ENCODE measurements at places on chromosomes 13 and 19.

DNA sequence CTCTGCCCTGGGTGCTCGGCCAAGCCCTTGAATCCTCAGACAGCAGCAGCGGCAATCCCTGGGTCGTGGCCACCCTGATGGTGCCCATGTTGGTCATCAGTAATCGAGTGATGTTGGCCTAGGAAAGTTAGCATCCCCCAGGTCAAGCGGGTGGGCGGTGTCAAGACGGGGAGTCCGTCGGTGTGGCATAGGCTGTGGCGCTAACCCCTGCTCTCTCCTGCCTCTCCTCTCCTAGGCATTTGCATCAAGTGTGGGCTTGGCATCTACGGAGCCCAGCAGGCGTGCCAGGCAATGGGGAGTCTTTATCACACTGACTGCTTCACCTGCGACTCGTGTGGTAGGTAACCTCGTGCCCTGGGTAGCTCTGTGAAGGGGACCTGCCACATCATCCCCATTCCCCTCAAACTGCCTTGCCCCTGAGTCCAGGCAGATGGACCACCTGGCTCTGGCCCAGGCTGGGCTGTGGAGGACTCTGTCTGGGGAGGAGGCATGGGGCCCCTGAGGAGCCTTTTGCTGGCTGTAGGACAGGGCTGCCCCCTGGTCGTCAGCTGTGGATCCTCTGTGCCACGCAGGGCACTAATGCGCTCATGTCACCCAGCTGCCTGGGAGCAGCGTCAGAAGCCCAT lies 8.7 kb downstream of the WTIP start:
- peaks cover 6% of the 10 kb centered on the region for H3K36me3 ChIP-seq
- H3K4me1 ChIP-seq: peaks cover 6% of the 10 kb centered on the region
- no peak for DNase-seq
- no peak overlapping the region for H3K4me3 ChIP-seq
- no peaks in the 10 kb centered on the region for H3K27me3 ChIP-seq

- DNase-seq: no peak
- peaks cover 11% of the 10 kb centered on the region for H3K4me1 ChIP-seq
Measured at GRCh38 chr19:14187561-14187960, 18.4 kb downstream of the ADGRL1 start.

- H3K4me3 ChIP-seq: no peak overlapping the region
- no peak overlapping the region for H3K27ac ChIP-seq
- H3K27me3 ChIP-seq: no peaks in the 10 kb centered on the region
- peaks cover 7% of the 10 kb centered on the region for H3K4me1 ChIP-seq
- no peak for DNase-seq
Measured at GRCh38 chr19:1953441-1954094, 12.6 kb downstream of the CSNK1G2 start.

GRCh38 chr19:45769821-45770191 lies 754 bp upstream of the SIX5 start:
- DNase-seq: no peak
- H3K27ac ChIP-seq: peak overlapping the region; percentile 98
- H3K36me3 ChIP-seq: no peaks in the 10 kb centered on the region
- H3K27me3 ChIP-seq: no peaks in the 10 kb centered on the region
- H3K4me1 ChIP-seq: peaks cover 11% of the 10 kb centered on the region

- H3K36me3 ChIP-seq: no peaks in the 10 kb centered on the region
- H3K4me3 ChIP-seq: no peak overlapping the region
- peaks cover 3% of the 10 kb centered on the region for H3K27me3 ChIP-seq
- H3K27ac ChIP-seq: no peak overlapping the region
- no peaks in the 10 kb centered on the region for H3K4me1 ChIP-seq
Measured at GRCh38 chr13:95660981-95661581, 15.9 kb upstream of the DNAJC3 start.

- DNase-seq: no peak
- H3K4me3 ChIP-seq: peak overlapping the region; percentile 76
- H3K27ac ChIP-seq: peak overlapping the region; percentile 39
- H3K27me3 ChIP-seq: peaks cover 7% of the 10 kb centered on the region
- no peaks in the 10 kb centered on the region for H3K36me3 ChIP-seq
Measured at GRCh38 chr13:99724633-99725517, 223.6 kb downstream of the TM9SF2 start.

GRCh38 chr13:26589754-26590153 lies 32.3 kb downstream of the WASF3 start:
- no peak overlapping the region for H3K27ac ChIP-seq
- H3K4me1 ChIP-seq: peaks cover 28% of the 10 kb centered on the region
- no peaks in the 10 kb centered on the region for H3K27me3 ChIP-seq
- no peak overlapping the region for H3K4me3 ChIP-seq

GRCh38 chr19:44845612-44846454 lies at the start of gene NECTIN2:
Gene NECTIN2 (plus strand): TSS chr19:44846297. CDS start chr19:44846526, 229 bp downstream.
- H3K27me3 ChIP-seq: no peaks in the 10 kb centered on the region
- no peaks in the 10 kb centered on the region for H3K36me3 ChIP-seq
- peak; percentile 100 for DNase-seq
- peak within 1 kb of the TSS; percentile 96 for H3K4me3 ChIP-seq

DNA sequence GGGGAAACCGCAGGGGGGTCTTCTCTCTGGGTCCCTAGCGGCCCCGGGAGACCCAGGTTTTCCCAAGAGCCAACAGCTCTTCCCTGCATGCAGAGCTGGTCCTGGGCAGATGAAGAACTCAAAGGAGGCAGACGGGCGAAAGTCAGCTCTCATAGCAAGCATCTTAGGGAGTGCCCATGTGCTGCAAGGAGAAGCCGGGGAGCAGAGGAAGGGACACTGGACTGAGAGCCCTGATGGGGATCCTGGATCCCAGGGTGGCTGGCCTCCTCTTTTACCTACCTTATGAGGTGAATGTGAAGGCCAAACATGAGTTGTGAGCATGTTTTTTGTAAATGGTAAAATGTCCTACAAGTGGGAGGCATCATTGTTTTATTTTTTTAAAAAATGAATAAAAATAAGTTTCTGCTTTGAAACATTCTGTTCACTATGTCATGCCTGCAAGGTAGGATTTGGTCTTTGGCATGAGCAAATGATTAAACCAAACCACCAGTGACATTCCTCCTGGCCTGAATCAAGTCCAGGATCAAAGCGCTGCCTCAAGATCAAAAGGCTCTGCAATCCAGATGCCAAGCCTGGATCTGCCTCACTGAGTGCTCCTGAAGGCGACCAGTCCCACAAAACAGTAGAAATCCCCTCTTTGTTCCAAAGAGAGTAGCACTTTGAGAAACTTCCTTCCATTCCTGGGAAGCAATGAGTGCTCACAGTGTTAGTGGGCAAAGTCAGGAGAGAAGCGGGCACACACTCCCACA lies 92.2 kb upstream of the SERP2 start:
- H3K27me3 ChIP-seq: peaks cover 10% of the 10 kb centered on the region
- no peak overlapping the region for H3K27ac ChIP-seq
- no peak for DNase-seq

DNA sequence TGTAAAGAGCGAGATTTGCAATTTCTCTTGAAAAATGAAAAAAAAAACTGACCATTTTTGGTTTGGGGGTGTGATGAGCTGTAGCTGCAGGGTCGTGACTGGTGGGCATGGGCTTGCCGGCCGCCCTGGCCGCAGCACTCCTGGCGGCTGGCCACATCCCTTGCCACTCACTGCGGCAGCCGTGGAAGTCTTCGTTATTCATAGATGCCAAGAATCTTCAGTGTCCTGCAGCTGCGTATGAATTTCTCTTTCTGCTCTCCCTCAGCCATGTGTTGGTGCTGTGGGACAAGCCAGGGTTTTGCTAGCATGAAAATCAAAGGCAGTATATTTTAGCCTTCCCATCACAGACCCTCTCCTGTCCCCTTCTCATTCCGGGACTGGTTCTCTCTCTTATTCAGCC lies 151.7 kb upstream of the TSHZ3 start:
- DNase-seq: peak; percentile 34
- H3K27ac ChIP-seq: no peak overlapping the region
- H3K4me3 ChIP-seq: no peak overlapping the region
- H3K27me3 ChIP-seq: peaks cover 21% of the 10 kb centered on the region
- no peaks in the 10 kb centered on the region for H3K36me3 ChIP-seq
- no peaks in the 10 kb centered on the region for H3K4me1 ChIP-seq

- H3K27me3 ChIP-seq: no peaks in the 10 kb centered on the region
- DNase-seq: no peak
- peaks cover 7% of the 10 kb centered on the region for H3K36me3 ChIP-seq
- no peak overlapping the region for H3K4me3 ChIP-seq
- no peak overlapping the region for H3K27ac ChIP-seq
Measured at GRCh38 chr13:28654276-28654675, 4.7 kb upstream of the POMP start.

DNA sequence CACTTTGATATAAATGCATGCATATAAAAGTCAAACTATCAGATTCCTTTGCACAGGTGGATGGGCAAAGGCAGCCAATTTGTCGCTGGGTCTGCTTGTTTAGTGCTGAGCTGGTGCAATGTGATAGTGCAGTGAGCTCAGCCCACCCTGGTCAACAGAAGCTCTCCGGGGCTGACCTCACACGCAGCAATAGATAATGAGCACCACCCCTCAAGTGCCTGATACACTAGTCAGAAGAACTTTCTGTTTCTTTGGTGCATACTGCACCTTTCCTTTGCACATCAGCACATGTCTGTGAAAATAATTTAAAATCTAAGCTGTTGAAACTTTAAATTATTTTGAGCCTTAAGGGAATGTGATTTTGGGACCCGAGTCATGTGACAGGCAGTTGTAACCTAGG lies 20.2 kb downstream of the ATP8A2 start:
- no peaks in the 10 kb centered on the region for H3K36me3 ChIP-seq
- DNase-seq: no peak
- H3K27ac ChIP-seq: peak overlapping the region; percentile 69
- no peak overlapping the region for H3K4me3 ChIP-seq
- no peaks in the 10 kb centered on the region for H3K27me3 ChIP-seq

DNA sequence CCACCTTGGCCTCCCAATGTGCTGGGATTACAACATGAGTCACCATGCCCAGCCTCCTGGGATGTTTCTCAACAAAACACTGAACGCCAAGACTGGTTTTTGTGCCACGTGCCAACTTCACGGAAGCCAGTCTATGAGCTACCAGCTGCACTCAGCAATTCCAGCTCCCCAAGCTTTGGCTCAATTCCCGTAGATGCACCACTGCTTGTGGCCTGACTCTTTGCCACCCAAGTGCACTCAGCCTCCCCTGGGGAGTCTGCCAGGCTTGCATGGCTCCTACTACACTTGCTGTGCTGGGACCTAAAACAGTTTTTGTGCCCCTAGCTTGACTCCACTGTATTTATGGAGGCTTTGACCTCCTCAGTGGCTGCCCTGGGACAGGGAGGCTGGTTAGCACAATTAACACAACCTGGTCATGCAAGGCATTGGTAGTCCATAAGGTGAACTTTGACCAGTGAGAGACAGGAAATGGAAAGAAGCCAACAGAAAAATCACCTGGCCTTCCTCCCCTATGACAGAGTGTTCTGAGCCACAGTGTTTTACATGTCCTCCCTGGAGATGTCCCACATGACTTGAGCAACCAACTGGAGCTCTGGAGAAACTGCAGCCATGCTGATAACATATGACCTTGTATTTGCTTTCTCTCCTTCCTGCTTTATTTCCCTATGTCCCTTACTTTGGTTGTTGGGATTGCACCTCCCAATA lies 1173.1 kb downstream of the UQCRFS1 start:
- no peaks in the 10 kb centered on the region for H3K27me3 ChIP-seq
- H3K4me3 ChIP-seq: no peak overlapping the region
- no peaks in the 10 kb centered on the region for H3K36me3 ChIP-seq
- H3K4me1 ChIP-seq: no peaks in the 10 kb centered on the region
- no peak overlapping the region for H3K27ac ChIP-seq

DNA sequence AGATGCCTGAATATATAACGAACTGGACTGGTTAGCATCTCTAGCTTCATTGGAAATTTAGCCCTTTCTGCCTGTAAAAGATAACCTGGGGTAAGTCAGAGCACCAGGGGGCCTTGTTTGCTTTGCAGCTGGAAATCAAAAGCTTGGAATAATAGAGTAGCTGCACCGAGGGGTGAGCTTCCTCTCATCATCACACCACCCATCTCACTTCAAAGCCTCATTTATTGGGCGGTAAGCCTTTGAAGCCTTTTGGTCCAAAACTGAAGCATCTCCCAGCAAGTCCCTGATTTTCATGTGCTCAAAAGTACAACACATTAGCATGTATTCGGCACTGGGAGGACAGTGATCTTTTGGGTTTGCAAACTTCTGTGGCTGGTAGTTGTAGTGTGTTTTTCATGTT lies 405.1 kb downstream of the FOXO1 start:
- H3K4me3 ChIP-seq: no peak overlapping the region
- no peaks in the 10 kb centered on the region for H3K27me3 ChIP-seq

DNA sequence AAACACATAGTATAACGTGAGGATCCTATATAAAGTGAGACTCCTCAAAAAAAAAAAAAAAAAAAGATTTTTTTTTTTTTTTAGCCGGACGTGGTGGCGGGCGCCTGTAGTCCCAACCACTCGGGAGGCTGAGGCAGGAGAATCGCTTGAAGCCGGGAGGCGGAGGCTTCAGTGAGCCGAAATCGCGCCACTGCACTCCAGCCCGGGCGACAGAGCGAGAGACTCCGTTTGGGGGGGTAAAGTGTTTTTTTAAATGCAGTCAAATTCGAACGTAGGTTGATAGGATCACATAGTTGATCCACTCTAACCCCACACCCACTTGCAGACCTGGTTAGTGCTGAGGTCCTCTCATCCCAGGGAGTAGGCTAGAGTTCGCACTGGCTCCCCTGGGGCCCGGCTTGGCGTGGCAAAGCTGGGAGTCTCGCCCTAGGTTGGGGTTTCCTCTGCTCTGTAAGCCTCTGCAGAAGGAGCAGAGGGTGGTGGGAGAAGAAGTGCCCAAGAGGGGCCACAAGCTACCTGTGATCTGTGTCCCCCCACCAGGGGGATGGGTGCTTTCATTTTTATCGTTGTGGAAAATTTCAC lies 6.5 kb downstream of the RNF225 start:
- peak overlapping the region; percentile 99 for H3K4me3 ChIP-seq
- peaks cover 16% of the 10 kb centered on the region for H3K4me1 ChIP-seq
- H3K27me3 ChIP-seq: peaks cover 15% of the 10 kb centered on the region
- H3K27ac ChIP-seq: peak overlapping the region; percentile 23
- DNase-seq: no peak
- peaks cover 3% of the 10 kb centered on the region for H3K36me3 ChIP-seq

- H3K4me3 ChIP-seq: no peak overlapping the region
- peaks cover 10% of the 10 kb centered on the region for H3K4me1 ChIP-seq
- no peaks in the 10 kb centered on the region for H3K27me3 ChIP-seq
- no peak for DNase-seq
- no peak overlapping the region for H3K27ac ChIP-seq
Measured at GRCh38 chr13:100131863-100132574, 43.1 kb downstream of the PCCA start.

DNA sequence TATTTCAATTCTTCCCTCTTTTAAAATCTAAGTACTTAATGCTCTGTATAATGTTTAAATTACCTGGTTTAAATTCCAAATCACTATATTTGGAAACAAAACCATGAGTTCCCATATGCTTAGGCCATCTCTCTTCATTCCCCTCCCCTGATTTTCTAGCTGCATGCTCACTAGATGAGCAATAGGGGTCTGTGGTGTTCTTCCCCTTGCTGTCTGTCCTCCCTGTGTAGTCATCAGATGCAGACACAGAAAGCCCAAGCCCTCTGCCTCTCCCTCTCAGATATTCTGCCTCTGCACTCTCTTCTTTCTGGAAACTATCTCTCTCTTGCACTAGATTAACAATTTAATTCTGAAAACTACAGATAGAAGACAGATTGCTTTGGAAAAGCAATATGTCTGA lies 1730.2 kb downstream of the OLFM4 start:
- no peaks in the 10 kb centered on the region for H3K36me3 ChIP-seq
- no peaks in the 10 kb centered on the region for H3K27me3 ChIP-seq

Measured in type B pancreatic cell (in vitro differentiated cells).